ENCODE measurements at places on chromosomes 2 and 18.

DNA sequence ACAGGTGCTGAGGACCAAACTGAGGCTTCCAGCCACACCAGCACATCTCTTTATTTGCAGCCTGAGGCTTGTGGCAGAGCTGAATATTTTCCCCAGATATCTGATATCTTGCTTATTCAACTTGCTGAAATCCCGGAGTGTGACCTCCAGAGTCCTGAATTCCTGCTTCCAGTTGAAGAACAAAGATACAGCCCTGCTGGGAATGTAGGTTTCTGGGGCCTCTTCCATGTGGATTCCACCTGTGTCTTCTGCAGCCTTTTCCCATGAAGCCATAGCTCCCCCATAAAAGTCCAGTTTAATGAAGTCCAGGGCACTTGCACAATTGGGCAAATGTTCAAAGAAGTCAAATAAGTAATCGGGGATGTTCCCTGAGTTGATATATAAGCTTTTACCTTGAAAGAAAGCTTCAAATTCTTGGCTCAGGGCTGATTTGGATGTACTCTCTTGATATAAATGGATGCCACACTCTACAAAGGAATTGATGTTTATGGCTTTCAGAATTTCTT is 14.9 kb downstream of the NLRC4 start:
- no peak for DNase-seq

DNA sequence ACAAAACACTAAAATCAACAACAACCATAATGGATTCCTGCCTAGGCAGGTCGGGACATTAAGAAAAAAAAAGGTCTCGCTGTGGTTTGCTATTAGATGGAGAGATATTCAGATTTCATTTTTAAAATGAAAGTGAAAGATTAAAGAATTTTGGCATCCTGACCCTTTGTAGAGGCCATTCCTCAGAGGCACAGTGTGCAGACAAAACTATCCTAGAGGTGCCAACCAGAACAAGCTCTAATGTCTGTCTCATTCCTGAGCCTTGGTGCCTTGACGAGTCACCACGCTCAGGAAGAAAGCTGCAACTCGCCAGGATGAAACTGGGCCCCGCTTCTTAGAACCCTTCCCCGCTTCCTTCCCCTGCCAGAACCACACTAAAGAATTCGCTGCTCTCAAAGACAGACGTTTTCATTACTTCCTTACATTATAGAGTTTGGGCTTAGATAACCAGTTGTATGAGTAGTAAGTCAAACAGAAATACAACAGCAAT is 156.0 kb downstream of the TGIF1 start:
- DNase-seq, result no peak

- no peak for DNase-seq
Measured at GRCh38 chr18:4433717-4434116, 21.4 kb downstream of the DLGAP1 start.

GRCh38 chr2:203533676-203534591 is 1.2 kb downstream of the RAPH1 start:
- DNase-seq, result no peak

- DNase-seq, result no peak
Measured at GRCh38 chr2:31736695-31737454, 156.1 kb upstream of the SRD5A2 start.

Measured in stimulated activated effector memory CD8-positive, alpha-beta T cell treated with anti-CD3 and anti-CD28 coated beads, Interleukin-12 subunit alpha, Interleukin-12 subunit beta, amount 100 ng/mL, for 72 hours (primary cell).